ENCODE measurements at places on chromosomes 1 and 21.

- peak; percentile 48 for DNase-seq
These were observed 2.8 kb upstream of the SPSB1 start for GRCh38 chr1:9289711-9290485.

- DNase-seq = peak; percentile 55
These were observed 2.1 kb downstream of the CDC7 start for GRCh38 chr1:91502672-91503184.

DNA sequence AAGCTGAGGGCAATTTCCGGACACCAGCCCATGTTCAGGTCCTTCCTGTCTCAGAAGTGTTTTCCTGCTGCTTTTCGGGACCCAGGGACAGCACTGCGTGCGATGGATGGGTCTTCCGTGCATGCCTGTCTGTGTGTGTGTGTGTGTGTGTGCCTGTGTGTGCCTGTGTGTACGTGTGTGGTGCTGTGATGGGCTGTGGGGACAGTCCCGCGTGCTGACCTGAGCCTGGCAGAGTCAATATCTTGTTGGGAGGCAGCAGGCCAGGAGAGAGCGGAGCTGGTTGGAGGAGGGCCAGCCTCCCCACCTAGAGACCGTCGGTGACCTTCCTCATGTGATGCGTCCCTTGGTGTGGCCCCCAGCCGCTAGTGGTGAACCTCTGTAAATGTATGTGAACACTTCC lies 13.7 kb downstream of the SKI start:
- DNase-seq = no peak

DNA sequence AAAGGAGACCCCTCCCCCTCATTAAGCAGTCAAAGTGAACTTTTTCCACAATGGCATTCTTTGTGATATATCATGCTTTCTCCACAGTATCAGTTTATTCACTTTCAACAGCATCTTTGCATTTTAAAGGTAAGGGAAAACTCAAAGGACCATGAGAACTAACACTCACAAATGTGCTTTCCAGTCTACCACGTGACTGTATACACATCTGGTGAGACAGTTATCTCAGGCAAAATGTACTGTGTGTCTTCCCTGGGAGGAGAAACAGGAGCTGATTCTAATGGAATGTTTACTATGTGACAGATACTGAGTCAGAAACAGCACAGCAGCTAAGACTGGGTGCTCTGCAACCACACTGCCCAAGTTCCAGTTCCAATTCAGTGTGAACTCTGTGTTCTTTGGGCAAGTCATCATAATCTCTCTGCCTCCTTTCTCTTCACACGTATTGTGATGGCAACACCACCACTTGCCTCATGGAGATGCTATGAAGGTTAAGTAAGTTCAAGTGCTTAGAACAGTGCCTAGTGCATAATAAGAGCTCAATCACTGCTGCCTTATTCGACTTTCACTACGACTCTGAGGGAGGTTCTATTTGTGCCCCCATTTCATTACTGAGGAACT lies 79.0 kb downstream of the SLC45A1 start:
- DNase-seq = no peak

DNA sequence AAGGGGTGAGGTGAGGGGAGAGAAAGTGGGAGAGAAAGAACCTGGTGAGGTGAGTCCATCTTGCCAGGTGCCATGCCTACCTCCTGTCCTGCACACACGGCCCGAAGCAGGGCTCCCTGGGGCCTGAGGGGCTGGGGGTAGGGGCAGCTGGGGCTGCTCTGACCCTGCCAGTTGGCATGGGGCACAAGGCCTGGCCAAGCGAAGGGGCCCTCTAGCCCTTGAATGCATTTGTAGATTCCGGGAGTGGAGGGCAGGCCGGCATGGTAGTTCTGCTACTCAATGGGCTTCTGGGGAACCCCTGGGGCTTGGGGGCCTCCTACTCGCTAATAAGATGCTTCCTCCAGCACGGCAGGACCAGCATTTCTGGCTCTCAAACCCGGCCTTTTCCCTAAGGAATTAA lies 3.6 kb upstream of the PRDM16 start:
- no peak for DNase-seq

GRCh38 chr1:171740987-171741871 lies 636 bp downstream of the VAMP4 start:
- DNase-seq = peak; percentile 88

DNA sequence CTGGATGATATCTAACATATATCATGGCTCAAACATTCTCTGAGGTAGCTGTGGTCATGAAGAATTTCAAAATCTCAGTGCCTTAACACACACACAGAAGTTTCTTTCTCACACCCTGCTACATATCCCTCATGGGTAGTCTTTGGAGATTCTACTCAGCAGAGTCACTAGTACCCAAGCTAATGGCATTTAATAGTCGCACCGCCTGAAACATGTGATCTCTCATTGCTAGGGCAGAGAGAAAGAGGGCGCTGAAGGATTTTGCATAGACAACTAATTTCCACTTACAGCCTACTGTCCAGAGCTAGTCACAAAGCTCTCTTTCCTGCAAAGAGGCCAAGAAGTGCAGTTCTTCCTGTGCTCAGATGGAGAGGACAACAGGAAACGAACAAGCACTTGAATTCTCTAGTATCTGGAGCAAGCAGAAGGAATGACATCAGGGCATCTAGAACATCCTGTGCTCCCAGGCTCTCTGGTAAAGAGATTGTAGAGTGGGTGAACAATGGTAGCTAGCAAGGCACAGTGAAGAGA lies 183.4 kb upstream of the PTBP2 start:
- DNase-seq = no peak

All from hematopoietic multipotent progenitor cell treated with erythropoietin and hydrocortisone succinate and interleukin-3 and kit ligand, for 6 days (in vitro differentiated cells).